ENCODE measurements at places on chromosomes 5 and 9.

DNA sequence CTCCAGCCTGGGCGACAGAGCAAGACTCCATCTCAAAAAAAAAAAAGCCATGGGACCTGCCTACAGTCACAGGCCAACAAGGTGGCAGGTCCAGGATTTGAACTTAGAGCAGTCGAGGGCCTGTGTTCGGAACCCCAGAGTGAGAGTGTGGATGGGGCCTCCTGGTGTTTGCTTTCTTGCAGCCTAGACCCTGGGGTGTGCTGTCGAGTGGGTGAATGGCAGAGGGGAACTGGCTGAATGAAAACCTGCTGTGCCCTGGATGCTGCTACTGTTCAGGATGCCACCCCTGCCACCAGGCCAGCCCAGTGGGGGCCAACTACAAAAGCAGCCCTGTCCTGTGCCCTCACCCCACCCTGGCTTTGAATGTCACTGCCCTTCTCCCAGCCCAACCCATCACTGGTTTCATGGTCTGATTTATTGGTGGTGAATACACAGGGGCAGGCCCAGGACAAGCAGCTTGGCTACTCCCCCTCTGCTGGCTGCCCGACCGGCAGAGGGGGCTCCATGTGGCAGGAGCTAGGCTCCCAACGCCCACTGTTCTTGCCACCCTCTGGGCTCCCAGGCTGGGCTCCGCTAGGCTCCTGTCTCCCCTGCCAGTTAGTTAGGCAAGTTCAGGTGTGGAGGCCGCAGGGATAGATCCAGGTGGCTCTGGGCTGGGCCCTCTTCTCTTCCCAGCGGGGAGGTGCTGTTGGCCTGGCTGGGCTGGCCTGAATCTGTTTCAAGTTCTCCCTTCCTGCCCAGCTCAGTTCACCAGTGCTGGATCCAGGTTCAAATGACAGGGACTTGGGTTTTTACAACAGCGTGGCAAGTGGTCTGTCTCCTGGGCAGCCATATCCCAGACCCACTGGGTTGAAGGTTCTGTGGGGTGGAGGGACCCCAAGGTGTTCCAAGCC, 12.2 kb downstream of the FPGS start:
- DNase-seq = no peak

GRCh38 chr9:127290561-127291065, 26.0 kb downstream of the GARNL3 start:
- no peak for DNase-seq

DNA sequence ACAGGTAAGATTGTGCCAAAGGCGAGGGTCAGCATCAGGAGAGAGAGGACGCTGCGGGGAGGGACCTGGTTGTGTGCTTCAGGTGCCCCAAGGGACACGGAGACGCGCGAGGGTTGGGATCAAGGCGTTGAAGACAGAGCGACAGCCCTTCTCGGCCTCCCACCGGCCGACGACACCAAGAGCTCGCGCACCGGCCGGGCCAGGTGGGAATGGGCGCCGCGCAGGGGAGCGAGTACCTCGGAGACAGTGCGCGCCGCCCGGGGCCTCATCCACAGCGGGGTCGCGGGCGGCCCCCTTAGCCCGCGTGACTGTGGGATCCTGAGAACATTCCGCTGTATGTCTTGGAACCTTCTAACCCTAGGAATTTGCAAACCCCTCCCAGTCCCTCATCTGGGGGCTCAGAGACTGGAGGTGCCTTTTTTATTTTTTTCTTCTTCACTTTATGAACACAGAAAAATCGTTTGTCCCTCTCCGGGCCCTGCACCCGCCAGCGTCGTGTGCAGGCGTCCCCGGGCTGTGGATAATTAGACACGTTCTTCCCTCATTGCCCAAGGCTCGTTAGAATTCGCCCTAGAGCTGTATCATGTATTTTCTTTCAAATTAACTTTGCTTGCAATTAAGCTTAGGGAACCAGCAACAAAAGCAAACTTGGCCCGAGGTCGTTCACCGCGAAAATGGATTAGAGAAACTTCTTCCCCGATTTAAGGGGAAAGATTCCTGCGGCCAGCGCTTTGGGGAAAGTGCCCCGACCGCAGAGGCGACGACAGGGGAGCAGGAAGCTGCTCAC, 4.8 kb downstream of the FOXE1 start:
- DNase-seq = no peak

- DNase-seq = no peak
These were observed 63.0 kb downstream of the GDNF start for GRCh38 chr5:37776826-37777225.

GRCh38 chr9:15959663-15960062, 406.8 kb downstream of the CCDC171 start:
- no peak for DNase-seq

- no peak for DNase-seq
These were observed 153.8 kb upstream of the RASA1 start for GRCh38 chr5:87113861-87114260.

DNA sequence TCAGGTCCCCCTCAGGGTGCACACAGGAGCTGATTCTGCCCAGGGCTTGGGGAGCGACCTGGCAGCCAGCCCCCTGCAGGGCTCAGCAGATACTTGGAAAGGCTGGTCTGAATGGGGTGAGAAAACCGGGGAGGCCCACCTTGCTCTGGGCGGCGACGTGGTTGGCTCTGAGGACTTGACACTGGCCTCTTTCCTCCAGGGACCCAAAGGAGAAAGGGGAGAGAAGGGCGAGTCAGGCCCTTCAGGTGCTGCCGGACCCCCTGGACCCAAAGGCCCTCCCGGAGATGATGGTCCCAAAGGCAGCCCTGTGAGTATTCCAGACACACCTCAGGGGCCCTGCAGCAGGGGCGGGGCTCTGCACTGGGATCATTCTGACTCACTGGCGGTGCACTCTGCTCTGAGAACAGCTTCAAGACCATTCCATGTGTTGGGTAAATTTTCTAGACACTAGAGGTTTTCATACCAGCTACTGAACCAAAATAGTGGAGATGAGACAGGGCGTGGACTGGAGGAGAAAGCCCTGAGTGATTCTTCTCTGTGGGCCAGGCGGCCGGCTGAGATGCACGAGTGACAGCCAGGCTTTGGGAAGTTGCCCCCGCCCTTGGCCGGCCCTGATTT, 65.9 kb upstream of the FCN2 start:
- DNase-seq = no peak

- no peak for DNase-seq
These were observed 202.7 kb upstream of the PIK3R1 start for GRCh38 chr5:68012831-68013230.

- DNase-seq = no peak
These were observed 34.7 kb upstream of the IDNK start for GRCh38 chr9:83588256-83588655.

Data from T-helper 1 cell (primary cell).